ENCODE measurements at places on chromosomes 16 and 17. TPM values are rescaled to one million over a fixed set of nuclear protein-coding genes. Genes with fewer than 3 reads are reported as not detected.

Gene PSMC3IP
- 2.9 TPM for polyA plus RNA-seq

Gene LCMT1
- polyA plus RNA-seq = 36.2 TPM

Gene EVPLL
- not detected for polyA plus RNA-seq

Gene SOX8
- 0.50 TPM for polyA plus RNA-seq

Gene MYL4
- 750 TPM for polyA plus RNA-seq

Gene RANBP10
- 11.2 TPM for polyA plus RNA-seq

Gene DNAAF8
- polyA plus RNA-seq = 1.7 TPM

Gene GRAP
- polyA plus RNA-seq = 2.1 TPM

Gene DHRS7C
- 11.3 TPM for polyA plus RNA-seq

Gene SMTNL2
- polyA plus RNA-seq = 2.1 TPM

Gene TMEM235
- not detected for polyA plus RNA-seq

Gene ST6GALNAC2
- 2.3 TPM for polyA plus RNA-seq

Gene NEK8
- 1.1 TPM for polyA plus RNA-seq

Gene PRDM7
- polyA plus RNA-seq = not detected

Gene SDR42E1
- 0.78 TPM for polyA plus RNA-seq

Gene OR1A1
- not detected for polyA plus RNA-seq

Gene DPEP1
- polyA plus RNA-seq = not detected

Gene NR1D1
- polyA plus RNA-seq = 6.1 TPM

Gene GLIS2
- polyA plus RNA-seq = 14.2 TPM

Gene TMEM98
- polyA plus RNA-seq = 23.1 TPM

Gene LAT
- 2.9 TPM for polyA plus RNA-seq

Gene DHX38
- 52.3 TPM for polyA plus RNA-seq

Gene NECAB2
- polyA plus RNA-seq = 1.2 TPM

Gene GP1BA
- polyA plus RNA-seq = 0.06 TPM

Gene USP43
- polyA plus RNA-seq = not detected

Gene RPTOR
- polyA plus RNA-seq = 14.7 TPM

Gene TRPV3
- 0.32 TPM for polyA plus RNA-seq

Gene IL17C
- not detected for polyA plus RNA-seq

Gene P2RX1
- polyA plus RNA-seq = 1.4 TPM

Gene SSTR5
- polyA plus RNA-seq = 0.22 TPM

Gene TP53TG3B
- polyA plus RNA-seq = not detected

Gene CMTM2
- not detected for polyA plus RNA-seq
